Activated T-helper 17 cell treated with anti-CD3 and anti-CD28 coated beads, Interleukin-2, amount 50 U/mL, for 72 hours (primary cell): ENCODE measurements at places on chromosomes 13 and 19. TPM values are rescaled to one million over a fixed set of nuclear protein-coding genes. Genes with fewer than 3 reads are reported as not detected.

The IRGC gene
- total RNA-seq = not detected

The KIR2DL4 gene
- total RNA-seq = not detected

GRCh38 chr19:58355908-58356765 is 2.8 kb upstream of the A1BG start:
- peak; percentile 54 for ATAC-seq

DNA sequence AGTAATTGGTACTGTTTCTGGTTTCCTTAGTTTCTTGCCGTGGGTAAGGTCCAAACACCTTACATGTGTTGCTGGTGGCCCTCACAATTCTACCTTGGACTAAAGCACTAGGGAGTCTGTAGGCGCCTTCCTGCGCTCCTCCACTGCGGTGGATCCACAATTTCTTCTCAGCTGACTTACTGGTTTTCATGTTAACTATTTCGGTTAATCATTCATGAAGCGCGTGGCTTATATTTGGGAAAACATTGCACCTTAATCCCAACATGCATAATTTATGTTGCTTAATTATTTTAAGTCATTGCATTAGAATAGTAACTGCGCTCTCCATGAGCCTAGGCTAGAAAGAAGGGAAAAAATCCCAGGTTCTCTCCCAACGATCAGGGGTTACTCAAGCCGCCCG is 37.7 kb downstream of the ARHGEF7 start:
- no peak for ATAC-seq

- no peak for ATAC-seq
Observed at GRCh38 chr13:111562716-111563115, 242.3 kb downstream of the TEX29 start.

- no peak for ATAC-seq
Observed at GRCh38 chr13:25928941-25929505, 122.8 kb downstream of the SHISA2 start.

DNA sequence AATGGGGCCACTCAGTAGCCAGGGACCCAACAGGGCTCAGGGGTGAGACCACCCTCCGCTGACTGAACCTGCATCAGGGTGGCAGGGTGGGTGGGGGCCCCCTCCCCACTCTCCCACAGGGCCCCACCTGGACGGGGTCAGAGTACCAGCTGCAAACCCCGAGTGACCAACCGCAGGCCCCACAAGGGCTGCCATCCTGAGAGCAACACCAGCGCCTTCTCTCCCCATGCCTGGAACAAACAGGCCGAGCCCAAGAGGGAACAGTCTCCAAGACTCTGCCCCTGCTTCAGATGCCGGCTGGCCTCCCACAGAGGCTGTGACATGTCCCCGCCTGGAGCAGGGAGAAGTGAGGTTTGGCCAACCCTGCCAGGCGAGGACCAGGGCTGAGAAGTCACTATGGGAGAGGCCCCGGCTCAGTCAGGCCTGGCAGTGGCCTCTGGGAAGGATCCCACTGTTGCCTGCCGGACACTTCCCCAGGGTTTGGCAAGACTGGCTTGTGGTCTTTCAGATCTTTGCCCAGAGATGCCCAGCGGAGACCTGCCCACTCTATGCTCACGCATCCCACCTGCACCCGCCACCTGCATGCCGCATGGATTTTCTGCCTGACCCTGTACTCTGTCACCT is 27.2 kb downstream of the MPND start:
- no peak for ATAC-seq

DNA sequence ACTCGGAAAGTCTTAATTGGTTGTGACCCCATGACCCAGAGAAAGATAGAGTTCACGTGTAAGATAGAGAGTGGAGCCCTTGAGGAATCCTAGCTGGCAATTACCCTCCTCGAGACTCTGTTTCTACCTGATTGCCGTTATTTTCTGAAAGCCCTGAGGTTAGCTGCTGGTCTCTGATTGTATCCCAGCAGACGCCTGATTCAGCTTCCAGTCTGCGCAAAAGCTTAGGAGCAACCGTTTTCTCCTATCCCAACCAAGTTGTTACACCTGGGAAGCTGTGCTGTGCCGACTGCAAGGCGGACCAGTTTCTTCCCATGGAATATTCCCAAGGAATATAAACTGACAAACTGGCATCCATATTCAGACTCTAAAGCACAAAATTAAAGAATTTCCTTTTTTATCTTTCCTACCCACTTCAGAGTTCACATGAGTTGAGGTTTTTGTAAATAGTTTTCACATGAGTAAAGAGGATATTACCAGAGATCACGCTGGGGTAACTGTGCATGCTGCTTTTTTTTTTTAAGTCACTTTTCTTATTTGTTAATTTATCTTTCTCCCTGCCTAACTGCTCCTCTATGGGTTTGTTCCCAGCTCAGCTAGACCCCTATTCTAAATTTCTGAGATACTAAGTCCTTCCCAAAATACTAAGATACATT is 1.5 kb upstream of the TRPC4 start:
- no peak for ATAC-seq

DNA sequence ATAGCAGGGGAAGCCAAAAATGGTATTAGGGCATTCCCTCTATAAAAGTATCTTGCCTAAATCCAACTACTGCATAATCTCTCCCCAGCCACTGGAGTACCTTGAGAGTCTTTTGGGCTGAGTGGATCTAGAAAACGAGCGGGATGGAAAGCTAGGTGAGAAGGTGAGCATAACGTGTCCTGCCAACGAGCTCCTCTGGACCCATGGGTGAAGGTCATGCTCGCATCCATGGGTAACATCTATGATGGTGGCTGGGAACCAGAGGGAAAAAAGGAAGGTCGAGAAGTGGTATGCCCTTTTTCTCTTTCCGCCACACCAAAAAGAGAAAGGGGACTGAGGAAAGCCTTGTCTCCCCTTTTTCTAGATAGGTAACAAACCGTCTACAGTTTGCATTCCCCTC is 63.0 kb downstream of the ZNF208 start:
- no peak for ATAC-seq

GRCh38 chr13:31168736-31169135 is 7.0 kb upstream of the HSPH1 start:
- no peak for ATAC-seq

DNA sequence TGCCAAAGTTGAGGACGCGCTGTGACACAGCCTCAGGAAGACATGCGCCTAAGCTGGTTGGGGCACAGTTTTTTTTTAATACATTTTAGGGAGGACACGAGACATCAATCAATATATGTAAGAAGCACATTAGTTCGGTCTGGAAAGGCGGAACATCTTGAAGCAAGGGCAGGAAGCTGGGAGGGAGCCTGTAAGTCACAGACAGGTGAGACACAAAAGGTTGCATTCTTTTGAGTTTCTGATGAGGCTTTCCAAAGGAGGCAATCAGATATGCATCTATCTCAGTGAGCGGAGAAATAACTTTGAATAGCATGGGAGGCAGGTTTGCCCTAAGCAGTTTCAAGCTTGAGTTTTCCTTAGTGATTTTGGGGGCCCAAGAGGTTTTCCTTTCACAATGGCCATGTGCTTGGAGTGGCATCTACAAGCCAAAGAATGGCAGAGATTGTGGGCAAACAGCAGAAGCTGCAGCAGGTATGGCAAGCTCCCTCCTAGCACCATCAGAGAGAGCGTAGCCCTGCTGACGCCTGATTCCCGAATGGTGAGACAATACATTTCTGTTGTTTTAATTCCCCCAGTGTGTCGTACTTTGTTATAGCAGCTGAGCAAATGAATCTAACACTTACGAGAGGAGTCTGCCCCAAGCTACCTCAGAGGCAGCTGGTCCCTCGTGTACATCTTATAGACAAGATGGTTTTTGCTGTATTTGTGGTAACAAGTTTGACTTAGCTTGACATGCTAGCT is 99.5 kb upstream of the TMTC4 start:
- ATAC-seq = no peak

DNA sequence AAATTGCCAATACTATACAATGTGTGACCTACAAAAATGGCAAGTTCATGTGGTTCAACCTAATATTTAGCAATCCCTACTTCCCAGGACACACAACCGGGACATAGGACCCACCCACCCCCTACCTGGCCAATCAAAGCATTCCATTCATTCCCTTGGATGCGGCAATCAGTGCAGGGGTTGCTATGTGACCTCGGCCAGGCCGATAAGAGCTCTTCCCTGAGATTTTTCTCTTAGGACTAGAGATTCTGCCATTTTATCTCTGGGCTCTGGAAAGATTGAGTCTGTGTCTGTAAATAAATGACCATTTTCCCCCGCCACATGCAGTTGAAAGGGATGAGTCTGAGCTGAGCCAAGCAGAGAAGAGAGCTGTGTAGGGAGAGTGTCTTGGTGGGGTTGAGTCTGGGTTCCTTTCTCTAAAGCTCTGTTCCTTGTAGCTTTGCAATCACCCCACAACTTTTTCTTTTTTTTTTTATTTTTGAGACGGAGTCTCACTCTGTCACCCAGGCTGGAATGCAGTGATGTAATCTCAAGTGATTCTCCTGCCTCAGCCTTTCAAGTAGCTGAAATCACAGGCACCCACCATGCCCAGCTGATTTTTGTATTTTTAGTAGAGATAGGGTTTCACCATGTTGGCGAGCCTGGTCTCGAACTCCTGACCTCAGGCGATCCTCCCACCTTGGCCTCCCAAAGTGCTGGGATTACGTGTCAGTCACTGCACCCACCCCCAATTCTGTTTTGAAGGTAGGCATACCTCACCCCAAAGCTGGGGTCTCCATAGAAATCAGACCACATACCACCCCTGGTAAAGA is 7.4 kb downstream of the IFNL1 start:
- ATAC-seq = no peak

- ATAC-seq = peak; percentile 95
Observed at GRCh38 chr13:40116008-40116407, 460.5 kb downstream of the COG6 start.

DNA sequence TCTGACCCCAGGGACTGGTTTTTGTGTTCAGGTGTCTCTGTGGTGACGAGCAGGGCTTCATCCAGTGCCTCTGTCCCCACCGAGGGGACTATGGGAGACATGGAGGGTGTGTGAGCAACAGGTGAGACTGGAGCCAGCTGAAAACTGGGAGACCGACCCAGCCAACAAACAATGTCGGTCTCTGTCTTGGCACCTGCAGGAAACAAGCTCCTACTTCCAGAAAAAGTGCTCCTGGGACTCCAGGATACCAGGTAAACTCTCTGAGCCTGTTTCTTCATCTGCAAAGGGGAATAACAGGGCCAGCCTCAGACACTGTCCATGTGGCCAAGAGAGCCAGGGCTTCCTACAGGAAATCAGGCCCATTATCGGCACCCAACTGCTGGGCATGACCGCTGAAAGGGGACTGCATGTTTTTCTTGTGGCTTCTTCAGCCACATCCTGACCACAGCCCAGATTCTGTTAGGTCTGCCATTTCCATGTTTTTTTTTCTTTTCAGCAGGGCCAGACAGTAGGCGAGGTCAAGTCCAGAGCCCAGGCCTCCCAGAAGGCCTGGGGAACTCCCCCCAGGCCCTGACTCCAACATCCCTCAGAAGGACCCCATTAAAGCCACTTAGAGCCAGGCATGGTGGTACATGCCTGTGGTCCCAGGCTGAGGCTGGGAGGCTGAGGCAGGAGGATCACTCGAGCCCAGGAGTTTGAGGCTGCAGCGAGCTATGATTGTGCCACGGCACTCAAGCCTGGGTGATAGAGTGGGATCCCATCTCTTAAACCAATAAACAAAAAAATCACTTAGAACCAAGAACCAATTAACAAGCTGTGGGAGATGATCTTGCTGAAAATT is 836 bp upstream of the BST2 start:
- peak; percentile 48 for ATAC-seq
